ENCODE measurements at places on chromosomes 2 and 18.

- DNase-seq, result no peak
These were observed 28.2 kb downstream of the CENPO start for GRCh38 chr2:24821433-24821891.

DNA sequence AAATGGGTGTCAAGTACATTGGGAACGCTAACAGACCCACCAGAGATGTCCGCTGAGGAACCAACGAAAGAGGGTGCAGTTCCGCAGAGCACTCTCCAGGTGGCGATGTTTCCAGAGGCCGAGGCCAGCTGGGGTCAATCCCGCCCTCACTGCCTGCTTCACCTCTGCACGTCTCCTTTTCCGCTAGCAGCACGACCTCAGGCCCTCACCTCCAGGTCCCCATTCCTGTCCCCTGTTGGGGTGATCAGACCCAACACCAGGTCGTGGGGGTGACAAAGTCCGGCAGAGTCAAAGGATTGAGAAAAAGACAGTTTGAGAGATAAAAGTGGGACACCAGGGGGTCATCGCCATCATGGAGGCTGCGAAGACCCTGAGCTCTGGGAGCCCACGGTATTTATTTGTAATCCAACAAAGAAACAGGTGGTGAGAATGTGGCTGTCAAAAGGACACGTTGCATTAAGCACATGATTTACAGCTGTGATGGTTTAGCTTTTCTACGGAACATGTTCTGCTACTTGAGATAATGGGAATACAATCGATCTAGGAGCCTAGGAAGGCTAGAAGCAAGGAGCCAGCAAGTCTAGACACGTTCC lies 27.3 kb downstream of the ZAP70 start:
- no peak for DNase-seq

- no peak for DNase-seq
These were observed 24.8 kb downstream of the CYRIA start for GRCh38 chr2:16640867-16641266.

DNA sequence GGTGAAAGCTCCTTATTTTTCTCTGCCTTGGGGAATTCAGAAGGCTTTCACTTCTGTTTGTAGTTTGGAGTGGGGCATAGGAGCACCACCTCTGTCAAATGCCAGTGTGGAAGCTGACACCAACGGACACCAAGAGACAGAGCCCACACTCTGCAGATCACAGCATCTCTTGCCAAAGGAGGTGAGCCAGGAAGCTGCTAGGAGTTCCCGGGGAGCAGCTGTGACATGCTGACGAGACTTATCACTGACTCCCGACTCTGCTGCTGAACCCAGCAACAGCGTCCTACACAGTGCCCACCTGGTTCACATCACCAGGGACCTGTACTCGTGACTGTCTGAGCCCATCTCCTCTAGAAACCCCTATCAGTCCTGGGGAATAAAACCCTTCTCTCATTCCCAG lies 8.1 kb downstream of the TEX51 start:
- no peak for DNase-seq

DNA sequence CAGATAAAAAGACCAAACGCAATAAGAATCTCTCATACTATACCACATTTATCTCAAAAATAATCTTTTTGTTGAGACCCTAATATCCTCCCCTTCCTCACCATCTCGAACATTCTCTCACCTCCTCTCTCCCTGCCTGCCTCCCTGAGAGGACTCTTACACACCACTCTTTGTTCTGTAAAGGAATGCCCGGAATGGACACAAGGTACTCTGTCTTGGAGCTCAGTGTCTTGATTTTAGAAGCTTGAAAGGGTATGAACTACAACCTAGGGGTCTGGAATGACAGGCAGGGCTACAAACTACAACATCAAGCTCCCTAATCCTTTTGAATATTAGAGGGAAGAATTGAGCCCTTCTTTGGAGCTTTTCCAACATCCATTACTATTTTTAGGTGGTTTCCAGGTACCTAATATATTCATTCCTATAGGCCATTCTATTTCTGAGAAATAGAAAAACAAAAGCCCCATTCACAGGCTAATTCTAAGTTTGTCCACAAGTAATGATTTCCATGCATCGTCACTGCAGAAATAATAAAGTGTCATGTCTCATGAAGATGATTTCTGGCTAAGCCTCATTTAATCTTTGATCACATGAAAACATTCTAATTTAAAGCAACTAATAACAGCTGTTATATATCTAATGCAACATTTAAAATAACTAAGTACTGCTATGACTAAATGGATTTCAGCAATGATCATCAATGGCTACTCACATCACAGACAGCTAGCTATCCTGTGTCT lies 60.6 kb downstream of the LRP2 start:
- no peak for DNase-seq

GRCh38 chr2:147873859-147874483 lies 29.1 kb downstream of the ACVR2A start:
- no peak for DNase-seq

All from esophagus squamous epithelium (tissue), 5 donors.